HT-29 (cell line): ENCODE measurements at places on chromosomes 12 and 14.
A peak's percentile ranks its signal among the peaks of the same experiment; 100 is the strongest.

GRCh38 chr12:41441180-41441579 lies 253.1 kb downstream of the PDZRN4 start:
- no peak for DNase-seq

DNA sequence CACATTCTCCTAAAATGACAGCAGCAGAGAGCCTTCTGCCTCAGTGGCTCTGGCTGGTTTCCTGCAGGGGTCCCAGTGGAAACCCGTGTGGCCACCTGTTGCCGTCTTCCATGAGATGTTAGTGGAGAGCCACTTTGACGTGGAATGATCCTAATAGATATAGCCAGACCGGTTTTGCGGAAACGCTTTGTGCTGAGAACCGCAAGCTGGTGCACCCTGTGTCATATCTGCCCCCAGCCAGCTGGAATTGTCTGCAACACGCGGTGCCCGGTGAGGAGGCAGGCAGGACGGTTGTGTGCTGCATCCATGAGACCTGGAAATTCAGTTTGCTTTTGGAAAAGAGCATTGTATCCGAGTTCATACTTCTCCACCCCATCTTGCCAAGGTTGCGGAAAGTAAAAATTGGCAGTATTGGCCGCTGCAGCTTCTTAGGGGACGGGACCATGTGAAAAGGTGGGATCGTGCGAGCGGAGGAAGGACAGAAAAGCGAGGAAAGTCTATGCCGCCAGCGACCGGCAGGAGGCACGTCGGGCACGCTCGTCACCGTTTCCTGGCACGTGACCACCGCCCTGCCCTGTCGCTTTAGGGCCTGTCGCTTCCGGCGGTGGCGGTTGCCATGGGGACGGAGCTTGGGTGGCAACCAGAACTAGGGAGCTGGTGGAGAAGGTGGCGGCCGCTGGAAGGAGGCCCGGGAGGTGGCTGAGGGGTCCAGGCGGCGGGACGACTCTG lies at the start of gene CFAP251:
Gene CFAP251 (plus strand): TSS at position 643 of the 729 bp plus-strand sequence. CDS start 2,714 bp downstream, outside the sequence.
- DNase-seq = peak; percentile 97

- DNase-seq = no peak
Measured at GRCh38 chr12:116971222-116971621, 60.5 kb downstream of the FBXW8 start.

GRCh38 chr14:75315144-75315543 lies 36.5 kb downstream of the FOS start:
- DNase-seq = no peak

DNA sequence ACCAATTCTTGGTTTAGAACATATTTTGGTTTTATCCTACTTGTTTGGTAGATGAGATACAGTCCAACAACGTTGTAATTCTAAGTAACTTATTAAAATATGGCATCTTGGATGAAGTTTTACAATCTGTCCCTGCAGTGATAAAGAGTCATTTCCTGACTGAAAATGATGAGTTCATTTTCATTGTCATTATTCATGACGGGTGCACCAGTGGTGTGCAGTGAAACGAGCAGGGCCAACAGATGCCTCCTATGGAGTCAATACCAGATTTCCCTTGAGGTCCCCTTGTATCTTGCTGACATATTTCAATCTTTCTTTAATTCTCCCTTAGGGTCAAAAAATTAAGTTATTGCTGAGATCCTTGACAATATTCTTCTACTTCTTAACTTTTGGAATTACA lies 438.5 kb downstream of the LRIG3 start:
- no peak for DNase-seq

GRCh38 chr14:100828031-100828769 lies 2.3 kb downstream of the MEG3 start:
- DNase-seq = no peak

GRCh38 chr12:47954467-47955045 lies 8.8 kb upstream of the TMEM106C start:
- DNase-seq = no peak

- no peak for DNase-seq
Measured at GRCh38 chr12:76785407-76785806, 21.5 kb downstream of the ZDHHC17 start.

DNA sequence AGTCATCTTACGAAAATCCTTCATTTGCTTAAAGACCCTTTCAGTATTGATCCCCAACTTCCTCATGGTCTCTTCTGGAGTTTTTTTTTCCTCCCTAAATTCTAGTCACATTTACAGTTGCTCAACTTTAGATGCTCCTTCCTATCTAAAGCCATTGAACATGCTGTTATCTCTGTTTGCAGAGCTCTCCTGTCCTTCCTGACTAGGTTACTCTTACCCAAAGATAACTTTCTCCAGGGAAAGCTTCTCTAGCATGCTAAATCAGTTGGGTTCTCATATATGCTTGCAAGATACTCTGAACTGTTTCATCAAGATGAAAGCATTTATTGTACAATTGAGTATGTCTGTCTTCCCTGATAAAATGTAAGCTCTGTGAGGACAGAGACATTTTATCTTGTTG lies 1.8 kb upstream of the RAB21 start:
- DNase-seq = no peak

DNA sequence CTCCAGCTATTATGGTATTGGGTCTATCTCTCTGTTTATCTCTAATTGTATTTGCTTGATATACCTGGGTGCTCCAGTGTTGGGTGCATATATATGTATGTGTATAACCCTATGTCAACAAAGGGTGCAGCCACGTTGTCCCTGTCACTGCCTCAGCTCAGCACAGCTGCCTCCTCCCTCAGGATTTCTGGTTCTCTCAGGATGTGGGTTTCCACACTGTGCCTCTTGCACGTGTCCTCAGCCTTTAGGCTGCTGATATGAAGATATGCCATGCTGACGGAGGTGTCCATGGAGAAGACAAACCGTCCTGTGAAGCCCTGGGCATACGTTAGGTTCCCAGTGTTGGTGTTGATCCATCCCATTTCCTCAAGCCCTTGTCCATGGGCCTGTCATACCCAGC lies 791.2 kb downstream of the TMEM121 start:
- no peak for DNase-seq

- DNase-seq = peak; percentile 68
Measured at GRCh38 chr14:24982472-24983155, 67.3 kb downstream of the STXBP6 start.

GRCh38 chr12:93582351-93582750 lies 9.9 kb downstream of the SOCS2 start:
- DNase-seq = no peak

DNA sequence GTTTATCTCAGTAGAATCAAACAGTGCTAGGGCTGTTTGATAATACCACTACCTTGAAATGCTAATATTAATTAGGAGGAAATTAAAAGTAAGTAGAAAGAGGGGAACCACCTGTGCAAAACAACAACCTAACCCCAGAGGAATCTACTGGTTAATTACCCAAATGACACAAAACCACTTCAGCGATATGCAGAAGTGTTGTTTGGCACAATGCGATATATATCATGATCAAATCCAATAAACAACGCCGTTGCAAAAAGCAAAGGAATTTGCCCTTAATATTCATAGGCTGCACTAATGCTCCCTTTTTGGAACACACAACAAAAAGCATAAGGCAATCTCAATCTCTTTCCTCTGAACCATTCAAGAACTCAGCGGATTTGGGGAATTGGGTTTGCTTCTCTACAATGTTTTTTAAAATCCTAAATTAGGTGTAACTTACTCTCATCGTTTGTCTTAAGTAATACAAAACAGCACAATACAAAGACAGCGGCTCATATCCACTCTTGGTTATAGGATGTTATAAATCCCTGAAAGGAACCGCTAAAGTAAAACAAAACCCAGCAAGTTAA lies 1.5 kb downstream of the MAP4K5 start:
- DNase-seq = peak; percentile 6

DNA sequence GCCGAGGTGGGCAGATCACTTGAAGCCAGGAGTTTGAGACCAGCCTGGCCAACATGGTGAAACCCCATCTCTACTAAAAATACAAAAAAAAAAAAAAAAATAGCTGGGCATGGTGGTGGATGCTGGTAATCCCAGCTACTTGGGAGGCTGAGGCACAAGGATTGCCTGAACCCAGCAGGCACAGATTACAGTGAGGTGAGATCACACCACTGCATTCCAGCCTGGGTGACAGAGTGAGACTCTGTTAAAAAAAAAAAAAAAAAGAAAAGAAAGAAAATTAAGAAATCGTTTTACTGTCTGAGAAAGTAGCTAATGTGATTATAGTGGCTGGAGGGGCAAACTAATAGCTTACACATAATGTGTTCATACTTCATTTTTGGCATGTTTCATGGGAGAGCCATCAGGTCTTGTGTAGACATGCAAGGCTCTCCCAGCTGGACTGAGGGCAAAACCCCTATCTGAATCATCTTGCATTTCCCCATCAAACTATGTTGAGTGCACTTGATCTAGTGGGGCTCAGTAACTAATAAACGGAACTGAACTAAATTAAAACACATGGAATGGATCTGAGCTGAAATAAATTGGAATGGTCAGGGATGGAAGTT lies 16.2 kb downstream of the KIF21A start:
- DNase-seq = no peak
